ENCODE measurements at places on chromosomes 3 and 15.

GRCh38 chr3:159872374-159873109, 116.1 kb upstream of the IL12A start:
- DNase-seq = no peak

DNA sequence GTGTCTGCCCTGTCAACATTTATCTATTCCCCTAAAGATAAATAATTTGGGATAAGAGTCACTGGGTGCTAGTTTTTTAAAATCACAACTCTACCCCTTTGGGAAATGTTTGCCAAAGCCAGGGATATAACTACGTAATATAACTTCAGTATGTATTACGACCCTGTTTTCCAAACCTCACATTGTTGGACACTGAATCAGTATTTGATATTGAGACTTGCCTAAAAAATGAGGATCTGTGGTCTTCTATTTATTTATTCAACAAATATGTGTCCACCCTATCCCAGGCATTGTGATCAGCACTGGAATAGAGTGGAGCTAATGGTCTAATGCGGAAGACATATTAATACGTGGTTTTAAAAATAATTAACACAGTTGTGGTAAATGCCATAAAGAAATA, 4.5 kb upstream of the MGA start:
- no peak for DNase-seq

DNA sequence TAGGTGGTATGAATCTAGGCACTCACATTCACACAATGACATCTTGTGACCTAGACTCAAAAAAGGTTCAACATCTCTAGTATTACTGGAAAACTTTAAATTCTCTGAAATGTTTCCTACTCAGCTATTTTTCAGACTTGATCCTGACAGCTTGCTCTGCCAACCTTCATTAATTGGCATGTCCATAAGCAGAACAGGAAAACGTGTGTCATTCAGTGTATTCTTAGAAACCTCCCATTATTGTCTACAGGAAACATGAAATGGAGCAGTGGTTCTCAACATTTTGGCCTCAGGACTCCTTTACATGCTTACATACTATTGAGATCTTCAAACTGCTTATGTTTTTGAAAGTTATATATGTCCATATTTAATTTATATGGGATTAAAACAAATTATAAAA, 363.2 kb downstream of the NAALADL2 start:
- DNase-seq = no peak

GRCh38 chr15:43872416-43873020, 45.7 kb downstream of the WDR76 start:
- no peak for DNase-seq

DNA sequence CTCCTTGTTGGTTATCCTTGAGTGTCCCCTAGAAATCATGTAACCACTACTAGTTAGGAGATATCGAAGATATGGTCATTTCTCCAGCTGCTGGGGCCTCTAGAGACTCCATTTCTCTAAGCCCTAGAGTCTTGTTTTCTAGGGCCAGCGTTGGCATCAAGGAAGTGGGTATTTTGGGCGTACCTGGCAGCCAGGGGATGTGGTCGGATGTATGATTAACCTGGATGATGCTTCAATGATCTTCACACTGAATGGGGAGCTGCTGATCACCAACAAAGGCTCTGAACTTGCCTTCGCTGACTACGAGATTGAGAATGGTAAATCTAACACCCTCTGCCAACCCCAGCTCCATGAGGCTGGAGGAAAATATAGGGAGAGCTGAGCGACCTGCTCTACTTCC, 325.5 kb downstream of the RYR3 start:
- no peak for DNase-seq

GRCh38 chr15:61951949-61952348, 108.3 kb downstream of the VPS13C start:
- DNase-seq = no peak

DNA sequence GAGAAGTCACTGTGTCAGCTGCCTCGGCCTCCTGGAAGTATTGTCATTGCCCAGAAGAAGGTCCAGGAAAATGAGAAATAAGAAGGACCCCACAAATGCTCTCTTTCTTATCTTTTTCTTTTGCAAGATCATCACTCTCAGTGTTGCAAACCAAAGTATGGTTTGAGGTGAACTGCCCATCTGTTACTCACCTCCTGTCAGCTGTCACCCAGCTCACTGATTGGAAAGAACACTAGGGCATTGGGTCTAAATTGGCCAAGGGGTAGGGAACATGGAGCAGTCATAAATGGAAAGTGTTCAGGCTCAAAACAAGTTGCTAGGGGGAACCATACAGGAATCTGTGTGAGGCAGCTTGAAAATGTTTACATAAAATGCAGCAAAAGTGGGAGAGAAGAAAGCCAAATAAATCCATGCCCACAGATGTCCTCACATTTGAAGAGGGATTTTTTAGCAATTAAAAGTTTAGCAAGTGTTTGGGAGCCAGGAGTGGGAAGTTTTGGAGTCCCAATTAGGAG, 431.2 kb upstream of the THBS1 start:
- DNase-seq = no peak

GRCh38 chr3:126887686-126888085, 95.2 kb upstream of the PLXNA1 start:
- DNase-seq = no peak

GRCh38 chr15:25787381-25787780, 75.7 kb downstream of the ATP10A start:
- no peak for DNase-seq

DNA sequence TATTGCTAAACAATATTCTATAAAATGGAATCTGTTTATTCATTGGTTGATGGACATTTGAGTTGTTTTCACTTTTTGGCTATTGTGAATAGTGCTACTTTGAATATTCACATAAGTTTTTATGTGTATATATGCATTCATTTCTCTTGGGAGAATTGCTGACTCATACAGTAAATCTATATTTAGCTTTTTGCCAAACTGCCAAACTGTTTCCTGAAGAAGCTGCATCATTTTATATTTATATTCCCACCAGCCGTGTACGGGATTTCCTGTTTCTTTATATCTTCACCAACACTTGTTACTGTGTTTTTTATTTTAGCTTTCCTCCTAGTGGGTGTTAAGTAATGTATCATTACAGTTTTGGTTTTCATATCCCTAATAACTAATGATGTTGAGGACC, 12.5 kb upstream of the TCAIM start:
- no peak for DNase-seq

GRCh38 chr3:182760576-182761164, 32.6 kb upstream of the ATP11B start:
- no peak for DNase-seq

- no peak for DNase-seq
These were observed 138.8 kb downstream of the ZNF609 start for GRCh38 chr15:64599226-64599625.

GRCh38 chr15:73771385-73772045, 18.4 kb upstream of the INSYN1 start:
- no peak for DNase-seq

DNA sequence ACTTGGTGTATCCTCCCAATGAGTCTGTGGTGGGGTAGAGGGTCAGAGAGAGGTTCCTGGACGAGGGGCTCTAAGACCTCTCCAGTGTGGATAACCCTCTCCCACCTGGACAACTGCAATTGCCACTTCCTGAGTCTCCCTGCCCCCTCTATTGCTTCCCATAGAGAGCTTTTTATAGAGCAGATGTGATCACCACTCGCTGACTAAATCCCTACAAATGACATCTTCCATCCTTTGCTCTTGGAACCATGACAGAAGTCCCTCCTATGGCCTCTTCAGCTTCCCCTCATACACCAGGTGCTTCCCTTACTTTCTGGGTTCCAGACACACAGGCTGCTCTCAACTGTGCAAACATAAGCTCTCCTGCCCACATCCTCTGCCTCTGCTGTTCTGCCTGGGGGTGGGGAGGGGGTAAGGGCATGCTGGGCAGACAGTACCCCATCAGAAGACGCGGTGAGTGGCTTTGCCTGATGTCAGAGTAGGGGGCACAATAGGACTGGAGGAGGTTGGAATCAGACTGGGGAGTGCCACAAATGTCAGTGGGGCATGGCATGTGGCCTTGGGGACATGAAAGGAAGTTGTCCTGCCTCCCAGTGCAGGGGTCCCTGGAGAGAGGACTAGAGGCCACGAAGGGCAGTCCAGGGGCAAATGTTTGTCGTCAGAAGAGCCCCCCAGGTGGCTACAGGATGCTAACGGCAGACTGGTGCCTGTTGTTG, 15.2 kb downstream of the ITIH3 start:
- no peak for DNase-seq

DNA sequence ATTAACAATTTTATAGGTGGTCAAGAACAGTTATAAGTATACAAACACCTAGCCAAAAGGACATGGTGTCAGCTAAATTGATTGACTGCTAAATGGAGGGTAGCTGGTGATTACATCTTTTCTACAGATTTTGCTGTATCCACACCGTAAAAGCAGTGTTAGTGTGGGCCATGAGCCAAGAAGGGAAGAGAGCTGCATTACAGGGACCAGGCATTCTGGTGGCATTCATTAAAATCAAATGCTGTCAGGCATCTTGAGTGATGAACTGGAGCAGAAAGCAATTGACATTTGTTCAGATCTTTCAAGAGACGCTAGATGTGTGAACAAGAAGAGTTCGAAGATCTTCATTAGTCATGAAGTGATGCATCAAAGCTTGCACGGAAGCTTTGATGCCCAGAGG, 177.9 kb downstream of the ARPP21 start:
- DNase-seq = no peak

- no peak for DNase-seq
These were observed 79.9 kb upstream of the PRR23E start for GRCh38 chr3:127112796-127113570.

DNA sequence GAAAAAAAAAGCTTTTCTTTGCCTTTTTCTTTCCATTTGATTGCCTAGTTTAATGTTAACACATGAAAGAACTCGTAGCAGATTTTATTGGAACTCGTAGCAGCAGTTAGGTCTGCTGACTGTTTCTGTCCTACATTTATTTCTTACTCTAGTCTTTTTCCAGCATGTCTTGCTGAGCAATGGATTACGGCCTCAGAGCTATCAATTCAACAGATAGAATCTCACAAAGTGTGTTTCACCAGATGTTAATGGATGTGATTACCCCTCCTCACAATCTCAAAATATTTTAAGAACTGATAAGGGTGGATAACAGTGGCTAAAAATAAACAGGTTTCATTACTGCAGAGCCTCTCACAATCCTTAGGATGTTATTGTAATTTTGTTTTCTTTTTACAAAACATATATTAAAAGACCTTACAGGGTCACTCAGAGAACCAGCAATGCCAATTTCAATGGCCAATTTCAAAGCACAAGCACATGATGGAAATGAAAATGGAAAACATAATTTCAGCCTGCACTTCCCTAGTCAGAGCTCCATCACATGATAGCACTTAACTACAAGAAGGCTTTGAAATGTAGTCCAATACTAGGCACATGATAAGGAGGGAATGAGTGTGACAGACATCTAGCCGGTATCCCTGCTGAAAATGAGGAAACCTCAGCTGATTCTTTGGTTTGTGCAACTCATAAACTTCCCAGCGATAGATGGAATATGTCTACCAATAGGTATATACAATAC, 838.1 kb upstream of the SEMA6D start:
- no peak for DNase-seq

DNA sequence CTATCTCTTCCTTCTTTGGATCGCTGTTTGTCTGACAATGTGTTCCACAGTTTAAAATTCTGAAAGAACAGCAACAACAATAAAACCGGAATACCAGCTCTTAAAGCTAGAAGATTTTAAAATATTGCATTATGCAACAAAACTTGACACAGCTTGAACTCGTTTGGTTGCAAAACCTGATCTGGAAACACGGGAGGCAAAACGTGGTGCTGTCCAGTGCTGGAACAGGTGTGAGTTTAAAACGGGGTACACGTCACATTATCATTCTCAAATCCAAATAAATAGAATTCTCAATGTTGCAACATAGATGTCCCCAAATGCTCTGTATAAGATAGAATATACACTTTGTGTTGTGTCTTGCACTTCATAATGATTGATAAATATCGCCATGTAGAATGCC, 110.9 kb upstream of the LYSMD4 start:
- DNase-seq = no peak

DNA sequence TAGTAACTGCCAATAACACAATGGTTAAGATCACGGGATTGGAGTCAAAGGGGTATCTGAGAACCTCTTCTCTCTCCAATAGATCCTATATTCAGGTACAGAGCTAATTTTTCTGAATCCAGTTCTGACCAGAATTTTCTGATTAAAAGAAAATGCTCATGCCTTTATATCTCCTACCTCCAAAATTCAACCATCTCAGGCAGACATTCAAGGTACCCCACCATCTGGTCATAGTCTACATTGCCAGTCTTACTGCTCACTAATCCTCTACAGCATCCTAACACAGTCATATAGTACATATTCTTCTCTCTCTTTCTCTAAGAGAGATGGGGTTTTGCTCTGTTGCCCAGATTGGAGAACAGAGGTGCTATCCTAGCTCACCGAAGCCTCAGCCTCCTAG, 59.1 kb downstream of the LSAMP start:
- DNase-seq = no peak

GRCh38 chr15:26234976-26235767, 372.0 kb upstream of the ATP10A start:
- no peak for DNase-seq

GRCh38 chr15:77815015-77815414, 182.3 kb upstream of the LINGO1 start:
- DNase-seq = no peak

DNA sequence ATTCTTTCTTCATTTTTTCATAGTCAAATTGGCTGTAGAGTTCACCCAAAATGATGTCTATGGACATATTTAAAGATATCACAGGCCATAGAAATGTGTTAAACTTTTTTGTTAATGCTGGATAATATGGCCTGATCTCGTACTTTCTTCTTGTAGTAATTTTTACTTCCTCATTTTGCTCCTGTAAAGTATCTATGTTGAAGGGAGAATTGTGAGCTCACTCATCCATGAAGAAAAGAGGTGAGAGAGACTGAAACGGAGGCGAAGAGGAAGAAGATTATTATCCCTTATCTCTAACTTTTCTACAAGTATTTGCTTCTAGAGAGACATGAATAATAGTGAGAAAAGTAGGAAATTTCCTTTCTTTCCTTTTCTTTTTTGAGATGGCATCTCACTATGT, 613.8 kb upstream of the TBL1XR1 start:
- DNase-seq = no peak

DNA sequence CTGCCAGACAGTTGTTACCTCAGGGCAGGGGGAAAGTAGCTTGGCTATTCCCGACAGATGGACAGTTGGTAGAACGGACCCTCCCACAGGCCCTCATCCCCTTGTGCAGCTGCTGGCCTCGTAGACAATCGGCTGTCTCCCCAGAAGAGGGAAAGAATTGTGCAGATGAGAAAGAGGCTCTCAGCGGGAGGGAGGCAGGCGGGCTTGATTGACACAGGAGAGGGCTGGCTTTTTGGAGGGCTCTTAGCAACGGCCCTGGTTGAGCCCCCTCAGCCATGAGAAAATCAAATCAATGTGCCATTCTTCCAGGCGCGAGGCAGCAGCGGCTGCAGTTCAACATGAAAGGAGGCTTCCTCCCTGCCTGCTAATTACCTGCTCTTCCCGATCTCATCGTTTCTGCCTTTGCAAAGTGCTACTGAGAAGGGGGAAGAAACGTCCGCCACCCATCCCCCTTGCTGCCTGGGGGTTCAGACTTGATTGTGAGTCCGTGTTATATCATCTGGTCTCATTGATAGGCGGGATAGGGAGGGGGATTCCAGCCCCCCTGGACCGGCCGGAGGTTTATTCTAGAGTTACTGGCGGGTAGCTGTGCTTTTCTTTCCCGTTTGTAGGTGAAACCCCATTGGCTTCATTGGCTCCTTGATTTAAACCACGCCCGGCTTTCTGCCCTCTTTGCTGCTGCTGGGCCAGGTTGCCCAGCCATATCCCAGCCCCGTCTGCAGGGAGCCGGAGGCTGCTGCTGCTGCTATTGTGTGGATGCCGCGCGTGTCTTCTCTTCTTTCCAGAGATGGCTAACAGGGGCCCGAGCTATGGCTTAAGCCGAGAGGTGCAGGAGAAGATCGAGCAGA, at the start of gene TAGLN3:
Gene TAGLN3, plus strand, starts transcription at position 287 of the 848 bp plus-strand sequence. Its CDS starts 501 bp downstream, at position 788.
- DNase-seq = no peak

- no peak for DNase-seq
These were observed 48.5 kb downstream of the ANAPC13 start for GRCh38 chr3:134437211-134437752.

Measured in stimulated activated CD4-positive, alpha-beta T cell treated with anti-CD3 and anti-CD28 coated beads, Interleukin-1b, Interleukin-23, amount 100 ng/mL, for 24 hours (primary cell).